ENCODE measurements at places on chromosomes 4 and X.

GRCh38 chrX:53089224-53089842, 4.6 kb upstream of the KANTR start:
- DNase-seq, result no peak

DNA sequence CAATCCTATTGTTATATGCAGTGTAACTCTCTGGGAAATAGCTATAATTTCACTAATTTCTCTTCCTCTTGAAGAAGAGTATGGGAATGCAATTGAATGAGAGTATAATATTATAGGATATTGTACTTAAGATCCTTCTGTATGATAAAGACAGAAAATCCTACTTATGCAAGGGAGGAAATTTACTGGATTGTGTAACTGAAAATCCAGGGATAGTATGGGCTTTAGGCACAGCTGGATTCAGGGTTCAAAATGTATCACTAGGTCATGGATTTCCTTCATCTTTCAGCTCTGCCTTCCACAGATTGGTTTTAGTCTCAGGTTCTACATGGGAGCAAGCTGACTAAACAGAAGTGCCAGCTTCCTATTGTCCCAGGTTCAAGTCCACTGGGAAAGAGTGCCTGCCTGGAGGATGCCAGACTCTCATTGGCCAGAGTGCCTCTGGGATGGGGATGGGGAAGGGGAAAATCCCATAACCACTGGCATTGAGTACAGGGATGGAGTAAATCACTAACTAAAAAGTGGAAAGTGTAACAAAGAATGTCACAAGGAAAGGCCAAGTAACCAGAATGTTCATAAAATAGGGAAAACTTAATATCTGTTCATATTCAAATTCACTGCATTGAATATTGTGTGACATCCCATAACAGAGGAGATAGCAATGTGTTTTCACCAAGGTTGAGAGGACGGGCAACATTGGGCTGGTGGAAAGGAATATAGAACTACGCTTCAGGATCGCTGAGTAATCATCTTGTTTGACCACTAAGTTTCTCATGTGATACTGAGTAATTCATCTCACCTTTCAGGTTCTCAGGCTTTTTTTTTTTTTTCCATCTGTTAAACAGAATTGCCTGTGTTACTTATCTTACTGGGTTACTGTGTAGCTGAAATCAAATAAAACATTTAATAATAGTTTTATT, 75.7 kb downstream of the ANXA3 start:
- no peak for DNase-seq

- no peak for DNase-seq
These were observed 22.9 kb upstream of the CXCL3 start for GRCh38 chr4:74061430-74061829.

DNA sequence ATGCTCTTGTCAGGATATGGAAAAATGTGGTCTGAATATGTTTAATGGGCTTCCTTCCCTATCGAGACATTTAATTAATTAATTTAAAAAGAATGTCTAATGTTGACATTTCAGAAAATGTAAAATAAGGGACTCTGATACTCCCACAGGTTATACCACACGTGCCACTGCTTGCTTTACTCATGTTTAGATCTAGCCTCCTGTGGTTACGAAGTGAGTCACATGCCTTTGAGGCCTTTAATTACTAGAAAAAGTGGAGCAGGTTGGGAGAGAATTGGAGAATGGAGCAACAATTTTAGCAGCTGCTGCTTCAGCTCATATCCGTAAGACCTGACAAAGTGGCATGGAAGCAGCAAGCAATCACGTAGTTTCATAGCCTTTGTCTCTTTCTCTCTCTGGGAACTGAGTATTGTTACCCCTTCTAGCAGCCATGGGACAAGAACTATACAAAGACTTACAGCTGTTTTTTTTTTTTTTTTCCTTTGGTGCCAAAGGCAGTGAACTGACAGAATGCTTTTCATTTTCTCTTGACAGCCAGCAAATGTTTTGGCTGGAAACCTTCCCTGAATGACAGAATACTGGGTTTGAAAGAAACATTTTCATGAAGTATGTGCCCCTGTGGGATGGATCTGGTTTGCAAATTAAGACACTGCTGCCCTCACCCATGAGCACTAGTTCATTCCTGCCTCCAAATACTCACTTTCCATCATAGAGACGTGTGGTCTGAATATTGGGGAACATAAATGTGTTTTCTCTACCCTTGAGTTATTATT, 355.1 kb upstream of the PABPC5 start:
- DNase-seq, result no peak

DNA sequence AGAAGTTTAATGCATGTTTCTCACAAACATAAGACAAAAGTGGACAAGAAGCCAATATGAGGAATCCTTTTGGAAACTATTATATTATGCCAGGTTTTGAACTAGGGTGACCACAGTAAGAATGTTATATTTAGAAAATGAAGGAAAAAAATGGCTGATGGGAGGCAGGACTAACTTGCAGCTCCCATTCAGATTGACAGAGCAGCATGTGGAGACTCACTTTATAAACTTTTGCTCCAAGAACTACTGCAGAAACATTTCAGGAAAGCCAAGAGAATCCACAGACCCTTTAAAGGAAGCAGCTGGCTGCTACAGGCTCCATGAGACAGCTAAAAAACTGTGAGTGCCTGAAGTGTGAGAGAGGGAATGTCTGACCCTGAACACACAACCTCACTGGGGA, 738.6 kb upstream of the GRIA3 start:
- no peak for DNase-seq

DNA sequence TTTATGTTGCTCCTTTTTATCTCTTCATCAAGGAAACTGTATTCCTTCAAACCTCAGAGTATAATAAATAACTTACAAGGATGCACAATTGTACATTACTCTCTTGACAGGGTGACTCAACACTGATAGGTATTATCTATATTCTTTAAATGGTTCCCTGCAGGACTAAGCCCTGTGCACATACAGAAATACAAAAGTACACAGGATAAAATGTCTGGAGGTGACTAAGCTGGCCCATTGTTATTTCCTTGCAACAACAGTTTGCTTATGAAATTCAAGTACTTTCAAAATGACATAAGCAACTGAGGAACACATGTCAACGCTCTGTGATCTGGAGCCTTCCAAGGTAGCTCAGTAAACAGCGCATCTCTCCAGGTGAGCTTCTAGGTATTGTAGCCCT, 83.8 kb upstream of the RPL34 start:
- DNase-seq, result no peak

DNA sequence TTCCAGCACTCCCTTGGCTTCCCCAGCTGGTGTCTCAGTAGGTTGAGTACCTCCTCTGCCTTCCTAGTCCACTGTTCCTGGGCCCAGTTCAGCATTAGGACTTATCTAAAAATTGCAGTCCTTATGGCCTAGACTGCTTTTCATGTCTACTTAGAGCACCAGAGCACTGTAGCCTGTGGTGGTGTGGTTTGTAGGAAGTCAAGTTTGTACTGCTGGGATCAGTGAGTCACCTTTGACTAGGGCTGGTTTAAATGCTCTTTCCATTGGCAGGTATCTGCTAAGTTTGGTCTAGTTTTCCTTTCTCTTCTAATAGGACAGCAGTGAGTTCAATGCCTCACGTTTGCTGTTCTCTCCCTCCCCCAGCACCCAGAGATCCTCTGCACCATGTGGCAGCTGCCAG, 233.6 kb upstream of the WDFY3 start:
- DNase-seq, result no peak

- DNase-seq, result peak; percentile 81
These were observed 551 bp downstream of the NPNT start for GRCh38 chr4:105895583-105896460.

- DNase-seq, result no peak
These were observed 24.9 kb downstream of the EFNB1 start for GRCh38 chrX:68853665-68854251.

DNA sequence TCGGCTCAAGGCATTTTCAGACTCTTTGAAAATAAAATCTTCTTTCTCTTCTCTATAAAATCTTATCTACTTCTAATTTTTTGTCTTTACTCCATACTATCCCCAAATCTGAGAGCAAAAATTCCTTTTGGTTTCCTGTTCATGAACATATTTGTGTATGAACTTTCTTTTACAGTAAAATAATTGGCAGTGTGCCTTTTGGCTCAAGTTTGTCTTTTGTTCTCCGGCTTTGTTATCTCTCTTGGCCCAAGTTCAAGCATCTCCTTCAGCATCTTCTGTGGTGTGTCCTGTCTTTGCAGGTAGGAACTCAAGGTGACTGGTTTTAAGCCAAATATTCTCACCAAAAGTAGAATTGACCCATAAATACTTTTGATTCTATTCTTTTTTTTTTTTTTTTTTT, 276.6 kb upstream of the FAT1 start:
- DNase-seq, result no peak

- no peak for DNase-seq
These were observed 263.2 kb downstream of the TECRL start for GRCh38 chr4:64146030-64146429.

DNA sequence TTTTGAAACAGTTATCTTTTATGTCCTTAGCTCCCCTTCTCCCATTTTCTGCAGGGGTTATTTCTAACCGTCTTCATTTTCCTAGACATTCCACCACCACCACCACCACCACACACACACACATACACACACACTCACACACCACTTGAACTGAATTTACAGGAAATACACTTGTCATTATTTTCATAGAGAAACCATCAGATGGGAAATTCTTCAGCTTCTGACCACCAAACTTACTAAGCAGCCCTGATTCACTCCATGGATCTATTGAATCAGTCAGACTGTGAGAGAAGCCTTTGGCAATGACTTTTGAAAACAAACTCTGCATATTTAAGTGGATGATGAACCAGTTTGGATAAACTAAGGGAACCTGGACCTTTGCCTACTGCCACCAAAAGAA, 210.1 kb upstream of the NHS start:
- DNase-seq, result no peak

DNA sequence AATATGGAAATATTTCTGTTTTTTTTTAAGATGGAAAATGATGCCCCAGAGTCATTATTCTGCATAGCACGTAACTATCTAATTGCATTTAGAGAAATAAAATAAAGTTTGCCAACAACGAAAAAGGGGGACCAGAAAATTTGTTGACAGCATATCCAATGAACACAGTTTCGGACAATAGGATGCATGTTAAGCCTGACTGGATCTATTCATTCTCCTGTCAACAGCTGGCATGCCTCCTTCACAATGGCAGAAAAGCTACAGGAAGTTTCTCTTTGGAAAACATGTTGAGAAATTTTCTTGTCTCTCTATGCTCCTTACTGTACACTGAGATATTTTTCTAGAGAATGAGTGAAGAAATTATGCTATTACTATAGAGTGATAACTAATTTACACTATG, 262.5 kb downstream of the GRID2 start:
- no peak for DNase-seq

DNA sequence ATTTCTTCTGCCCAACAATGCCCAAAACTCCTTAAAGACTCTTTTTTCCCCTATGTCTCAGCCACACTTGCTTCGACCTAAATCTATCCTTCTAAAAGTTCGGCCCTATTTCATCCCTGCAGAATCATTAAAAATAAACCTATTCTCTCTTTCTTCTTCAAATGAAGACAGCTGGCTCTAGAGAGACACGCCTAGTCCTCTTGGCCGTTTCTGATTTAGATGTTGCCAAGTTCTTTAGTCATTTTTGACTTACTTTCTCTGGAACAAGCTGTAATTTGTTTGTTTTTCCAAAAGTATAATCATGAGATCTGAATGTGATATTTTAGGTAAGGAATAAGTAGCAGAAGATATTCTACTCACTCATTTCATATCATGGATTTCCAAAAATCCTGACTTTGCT, 211.6 kb downstream of the CENPC start:
- DNase-seq, result no peak

GRCh38 chr4:184802697-184803015, 23.1 kb downstream of the ACSL1 start:
- DNase-seq, result no peak

GRCh38 chr4:184590196-184590595, 59.1 kb downstream of the CASP3 start:
- DNase-seq, result no peak

DNA sequence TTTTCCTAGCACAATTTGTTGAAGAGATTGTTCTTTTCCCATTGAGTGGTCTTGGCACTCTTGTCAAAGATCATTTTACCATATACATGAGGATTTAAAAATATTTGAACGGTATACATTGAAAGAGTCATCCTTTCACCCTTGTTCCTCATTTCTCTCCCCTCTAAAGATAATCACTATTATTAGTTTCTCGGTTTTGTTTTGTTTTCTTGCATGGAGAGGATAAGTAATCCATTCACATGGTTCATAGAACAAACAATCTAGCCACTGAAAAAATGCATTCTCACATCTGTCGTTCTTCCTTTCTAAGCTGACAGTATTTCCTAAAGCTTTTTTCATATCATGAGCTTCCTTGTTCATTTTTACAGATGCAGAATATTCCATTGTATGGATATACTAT, 39.2 kb upstream of the MSMO1 start:
- no peak for DNase-seq

- peak; percentile 68 for DNase-seq
These were observed 27.4 kb upstream of the SPON2 start for GRCh38 chr4:1199556-1200331.

DNA sequence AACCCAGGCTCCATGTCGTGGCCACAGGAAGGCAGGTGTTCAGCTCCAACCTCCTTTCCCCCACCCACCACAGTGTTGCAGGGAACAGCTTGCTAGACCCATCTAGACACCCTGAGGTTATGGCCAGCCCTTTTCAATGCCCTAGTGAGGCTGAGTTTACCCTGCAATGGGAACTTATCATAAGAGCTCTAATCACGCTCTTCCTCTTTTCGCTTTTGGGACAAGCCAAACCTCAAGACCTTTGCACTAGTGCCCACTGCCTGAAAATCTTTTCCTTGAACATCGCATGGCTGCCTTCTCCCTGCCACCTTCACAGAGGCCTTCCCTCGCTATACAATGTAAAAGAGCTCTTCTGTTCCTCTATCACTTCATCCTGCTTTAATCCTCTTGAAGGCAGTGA, 2.4 kb upstream of the FGFBP2 start:
- DNase-seq, result no peak

DNA sequence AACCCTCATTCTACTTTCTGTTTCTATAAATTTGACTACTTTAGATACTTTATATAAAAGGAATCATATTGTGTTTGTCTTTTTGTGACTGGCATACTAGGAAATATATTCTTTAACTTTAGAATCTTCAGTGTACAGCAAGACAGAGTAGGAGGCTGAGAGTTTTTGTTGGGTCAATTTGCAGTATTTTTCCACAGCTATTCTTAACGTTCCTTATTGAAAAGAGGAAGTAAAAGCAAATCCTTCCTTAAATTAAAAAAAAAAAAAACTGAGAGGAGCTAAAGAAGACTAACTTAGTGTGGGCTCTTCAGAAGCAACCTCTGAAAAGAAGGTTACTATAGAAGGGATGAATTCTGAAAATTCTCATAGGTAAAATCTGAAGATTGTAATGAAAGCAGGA, 1194.6 kb downstream of the ADGRL3 start:
- no peak for DNase-seq
